ENCODE measurements at places on chromosomes 1 and 21.

GRCh38 chr1:167095368-167095767 is 1.5 kb downstream of the STYXL2 start:
- peak; percentile 45 for DNase-seq

DNA sequence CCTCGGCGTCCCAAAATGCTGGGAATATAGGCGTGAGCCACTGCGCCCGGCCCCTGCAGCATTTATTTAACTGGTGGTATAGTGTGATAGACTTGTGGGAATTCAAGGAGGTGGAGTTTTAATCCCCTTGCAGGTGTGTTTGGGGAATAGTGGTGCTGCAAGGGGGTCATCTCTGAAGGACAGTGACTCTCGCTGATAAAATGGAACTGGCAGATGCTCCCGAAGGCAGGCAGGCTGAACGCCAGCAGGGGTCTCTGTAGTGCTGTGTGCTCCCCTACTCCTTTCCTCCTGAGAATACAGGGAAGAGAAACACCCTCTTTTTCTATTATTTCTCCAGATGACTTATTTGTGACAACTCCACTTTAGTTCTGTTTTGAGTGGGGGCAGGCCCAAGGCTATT is 4.0 kb downstream of the OSCP1 start:
- DNase-seq = no peak

DNA sequence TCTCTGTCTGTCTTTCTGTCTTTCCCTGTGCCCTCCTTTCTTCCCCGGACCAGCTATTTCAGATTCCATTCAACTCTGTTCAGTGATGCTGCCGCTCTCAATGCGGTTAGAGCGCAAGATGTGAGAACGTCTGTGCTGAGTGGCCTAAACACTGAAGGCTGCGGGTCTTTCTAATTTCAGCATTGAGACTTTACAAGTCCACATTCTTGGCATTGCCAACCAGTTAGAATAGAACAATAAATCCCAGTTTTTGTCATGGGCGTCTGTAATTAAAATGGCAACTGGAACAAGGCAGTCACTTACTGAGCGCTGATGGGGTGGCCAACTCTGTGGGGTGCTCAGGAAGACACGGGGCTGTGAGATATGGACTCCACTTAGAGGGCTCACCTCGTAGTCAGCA is 112.8 kb downstream of the DHRS3 start:
- no peak for DNase-seq

- no peak for DNase-seq
Observed at GRCh38 chr1:111234866-111235265, 7.4 kb downstream of the CHI3L2 start.

DNA sequence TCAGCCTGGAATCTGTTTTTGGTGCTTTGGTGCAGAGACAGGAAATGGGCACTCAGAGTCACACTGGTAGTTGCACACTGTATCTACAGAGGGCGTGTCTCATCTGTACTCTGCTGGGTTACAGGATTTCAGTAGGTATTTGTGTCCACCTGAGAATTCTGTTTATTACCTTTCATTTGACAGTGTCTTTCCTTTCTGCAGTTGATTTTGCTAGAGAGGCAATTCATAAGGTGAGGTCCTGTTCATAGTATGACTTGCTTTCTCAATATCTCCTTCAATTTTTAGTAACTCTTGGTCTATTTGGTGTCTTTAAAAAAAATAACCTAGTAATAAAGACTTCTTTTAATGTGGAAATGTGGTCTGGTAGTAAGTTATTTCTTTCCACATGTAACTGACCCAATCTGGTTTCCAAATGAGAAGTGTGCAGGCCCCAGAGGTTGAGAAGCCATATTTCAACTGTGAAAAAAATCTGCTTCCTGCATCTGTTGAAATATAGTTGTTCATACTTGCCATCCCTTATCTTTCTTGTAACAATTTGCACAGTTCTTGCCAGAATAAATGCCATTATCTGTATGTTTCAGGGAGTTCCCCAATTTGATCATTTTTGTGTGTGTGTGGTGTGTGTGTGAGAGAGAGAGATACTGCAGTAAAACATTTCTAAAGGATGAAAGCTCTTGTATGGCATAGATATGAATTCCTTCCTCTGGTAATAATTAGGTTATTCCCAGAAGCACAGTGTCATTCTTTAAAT is 78.4 kb upstream of the DNAJC6 start:
- no peak for DNase-seq

All from Caki2 (cell line).